ENCODE measurements at places on chromosomes 16 and 17. TPM values are rescaled to one million over a fixed set of nuclear protein-coding genes. Genes with fewer than 3 reads are reported as not detected.

The CA5A gene
- not detected for total RNA-seq

The GNG13 gene
- not detected for total RNA-seq

The KRT40 gene
- not detected for total RNA-seq

The UNC45B gene
- not detected for total RNA-seq
